ENCODE measurements at places on chromosomes 4 and X. TPM values are rescaled to one million over a fixed set of nuclear protein-coding genes. Genes with fewer than 3 reads are reported as not detected.

MAGEA1 gene
- total RNA-seq, result not detected

NUP54 gene
- 44.4 TPM for total RNA-seq

IL15 gene
- total RNA-seq, result 5.8 TPM

VCX3A gene
- total RNA-seq, result not detected

IL1RAPL1 gene
- total RNA-seq, result 12.5 TPM

EPGN gene
- not detected for total RNA-seq

HCFC1 gene
- 4.4 TPM for total RNA-seq
